Stimulated activated CD4-positive, alpha-beta T cell treated with anti-CD3 and anti-CD28 coated beads, Interleukin-4, amount 100 ng/mL, for 1 hour (primary cell): ENCODE measurements at places on chromosomes 2 and 18.
A peak's percentile ranks its signal among the peaks of the same experiment; 100 is the strongest.

- DNase-seq, result no peak
These were observed 36.9 kb downstream of the RPL37A start for GRCh38 chr2:216535454-216535995.

DNA sequence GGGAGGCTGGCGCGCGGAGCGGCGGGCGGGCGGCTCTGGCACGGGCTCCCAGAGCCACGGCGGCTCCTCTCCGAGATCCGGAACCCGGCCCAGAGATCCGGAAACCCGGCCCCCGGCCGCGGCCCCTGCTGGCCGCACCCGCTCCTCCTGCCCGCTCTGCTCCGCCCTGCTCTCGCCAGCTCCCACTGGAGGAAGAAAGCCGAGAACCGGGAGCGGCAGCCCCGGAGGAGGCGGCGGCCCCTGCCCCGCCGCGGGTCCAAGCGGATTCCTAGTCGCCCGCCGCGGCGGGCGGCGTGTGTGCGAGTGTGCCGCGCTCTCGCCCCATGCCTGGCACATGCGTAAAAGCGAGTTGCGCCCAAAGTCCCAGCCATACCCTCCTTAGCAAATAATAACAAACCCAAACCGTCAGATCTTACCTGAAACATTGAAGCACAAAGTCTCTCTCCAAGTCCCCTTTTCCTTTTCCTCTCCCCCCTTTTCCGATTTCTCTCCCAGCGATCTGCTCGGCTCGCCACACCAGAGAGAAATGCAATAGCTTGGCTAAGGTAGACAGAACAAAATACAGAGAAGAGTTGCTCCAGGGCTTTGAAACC lies 108.7 kb upstream of the KCTD1 start:
- no peak for DNase-seq

DNA sequence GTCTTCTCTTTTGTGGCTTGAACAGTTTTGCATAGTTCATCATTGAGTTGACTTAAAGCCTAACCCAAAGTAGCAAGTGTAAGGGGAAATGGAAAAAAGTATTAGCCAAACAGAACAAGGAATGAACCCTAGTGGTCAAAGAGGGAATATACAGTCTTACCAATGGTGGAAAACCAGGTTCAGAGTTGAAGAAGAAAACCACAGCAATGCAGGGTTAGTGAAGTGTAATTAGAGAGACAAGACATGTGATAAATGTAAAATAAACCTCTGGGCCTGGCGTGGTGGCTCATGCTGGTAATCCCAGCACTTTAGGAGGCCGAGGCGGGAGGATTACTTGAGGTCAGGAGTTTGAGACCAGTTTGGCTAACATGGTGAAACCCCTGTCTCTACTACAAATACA lies 2.4 kb downstream of the TTN start:
- DNase-seq, result no peak

DNA sequence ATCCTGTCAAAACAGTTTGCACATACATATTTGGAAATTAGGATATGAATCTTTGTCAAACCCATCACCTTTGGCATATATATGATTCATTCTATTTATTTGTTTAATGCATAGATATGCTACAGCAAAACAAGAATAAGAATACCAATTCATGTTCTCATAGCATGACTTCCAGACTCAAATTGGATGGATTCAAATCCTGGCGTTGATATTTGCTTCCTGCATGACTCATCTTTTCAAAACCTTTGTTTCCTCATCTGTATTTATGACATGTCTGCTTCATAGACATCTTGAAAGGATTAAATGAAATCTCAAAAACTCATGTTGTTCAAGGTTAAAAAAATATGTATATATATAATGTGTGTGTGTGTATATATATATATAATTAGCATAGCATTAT lies 261.3 kb downstream of the MBD5 start:
- no peak for DNase-seq

GRCh38 chr2:122266636-122267035 lies 511.2 kb downstream of the TSN start:
- DNase-seq, result no peak

DNA sequence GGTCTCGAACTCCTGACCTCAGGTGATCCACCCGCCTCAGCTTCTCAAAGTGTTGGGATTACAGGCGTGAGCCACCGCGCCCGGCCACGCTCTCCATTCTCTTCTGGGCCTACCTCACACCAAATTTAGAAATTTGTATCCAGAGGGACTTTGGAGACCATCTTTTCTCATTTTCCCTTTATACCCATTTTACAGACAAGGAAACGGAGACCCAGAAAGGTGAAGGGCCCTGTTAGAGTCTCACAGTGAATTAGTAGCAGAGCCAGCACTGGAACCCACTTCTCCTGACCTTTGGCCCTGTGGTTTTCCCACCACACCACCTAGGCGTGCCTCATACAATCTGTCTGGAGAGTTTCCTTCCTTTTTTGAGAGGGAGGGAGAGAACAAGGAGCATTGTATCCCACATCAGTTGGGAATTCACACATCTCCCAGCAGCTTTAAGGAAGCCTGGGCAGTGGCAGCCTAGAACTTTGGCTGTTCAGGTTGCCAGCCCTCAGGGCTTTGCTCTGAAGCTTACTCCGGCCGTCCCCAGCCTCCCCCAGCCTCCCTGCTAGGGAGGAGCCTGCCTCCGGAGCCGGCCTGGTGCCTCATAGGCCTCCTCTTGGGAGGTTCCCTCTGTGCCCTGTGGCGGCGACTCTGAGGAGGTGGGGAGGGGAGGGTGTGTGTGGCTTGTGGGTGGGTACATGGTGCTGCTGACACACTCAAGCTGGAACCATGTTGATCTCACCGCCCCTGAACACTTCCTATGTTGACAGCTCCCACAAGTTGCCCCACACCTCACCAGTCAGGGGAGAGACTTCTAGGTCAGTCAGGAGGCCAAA lies 13.8 kb downstream of the FOSL2 start:
- DNase-seq, result peak; percentile 29

DNA sequence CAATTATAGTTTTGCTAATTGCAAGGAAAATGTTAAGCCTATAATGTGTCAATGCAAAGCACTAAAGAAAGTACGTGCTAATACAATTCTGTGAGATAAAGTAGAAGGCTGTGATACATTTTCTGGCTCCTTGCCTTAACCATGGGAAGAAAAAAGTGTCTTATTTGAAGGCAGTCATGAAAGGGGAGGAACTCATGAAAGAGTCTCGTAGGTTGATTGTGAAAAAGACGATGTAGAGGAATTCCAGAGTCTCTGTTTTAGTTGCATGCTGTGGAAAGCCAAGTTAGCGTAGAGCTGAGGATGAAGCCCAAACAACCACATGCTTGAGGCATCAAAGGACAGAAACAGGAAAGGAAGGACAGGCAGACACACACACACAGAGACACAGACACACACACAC lies 214.1 kb downstream of the MEIS1 start:
- no peak for DNase-seq

GRCh38 chr18:24273596-24273995 lies 124.0 kb downstream of the OSBPL1A start:
- no peak for DNase-seq

DNA sequence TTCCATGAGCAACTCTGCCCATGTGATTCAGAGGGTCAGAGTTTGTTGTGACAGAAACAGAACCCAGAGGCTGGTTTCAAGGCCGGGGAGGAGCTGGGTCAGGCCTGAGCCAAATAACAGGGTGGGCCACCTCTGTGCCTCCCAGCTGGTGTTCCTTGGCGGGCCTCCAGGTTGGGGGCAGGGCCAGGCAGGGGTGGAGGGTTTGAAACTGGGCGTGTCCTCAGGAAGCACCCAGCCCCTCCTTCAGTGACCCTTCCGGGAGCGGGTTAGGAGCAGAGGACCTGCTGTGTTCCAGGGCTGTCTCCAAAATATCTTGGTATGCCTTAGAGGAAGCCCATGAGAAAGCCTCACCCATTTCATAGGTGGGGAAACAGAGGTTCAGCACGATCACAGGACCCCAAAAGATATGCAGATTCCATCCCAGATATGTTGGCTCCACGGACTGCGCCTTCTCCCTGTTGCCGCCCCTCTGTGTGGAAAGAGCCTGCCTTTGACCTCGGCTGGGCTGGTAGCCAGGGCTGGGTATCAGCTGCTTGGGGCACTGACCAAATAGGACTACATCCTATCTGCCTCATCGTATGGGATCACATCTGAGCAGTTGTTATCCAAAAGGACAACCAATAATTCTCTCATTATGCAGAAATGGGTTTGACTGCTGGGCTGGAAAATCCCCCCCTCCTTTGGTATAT lies 74.8 kb upstream of the GLI2 start:
- no peak for DNase-seq

DNA sequence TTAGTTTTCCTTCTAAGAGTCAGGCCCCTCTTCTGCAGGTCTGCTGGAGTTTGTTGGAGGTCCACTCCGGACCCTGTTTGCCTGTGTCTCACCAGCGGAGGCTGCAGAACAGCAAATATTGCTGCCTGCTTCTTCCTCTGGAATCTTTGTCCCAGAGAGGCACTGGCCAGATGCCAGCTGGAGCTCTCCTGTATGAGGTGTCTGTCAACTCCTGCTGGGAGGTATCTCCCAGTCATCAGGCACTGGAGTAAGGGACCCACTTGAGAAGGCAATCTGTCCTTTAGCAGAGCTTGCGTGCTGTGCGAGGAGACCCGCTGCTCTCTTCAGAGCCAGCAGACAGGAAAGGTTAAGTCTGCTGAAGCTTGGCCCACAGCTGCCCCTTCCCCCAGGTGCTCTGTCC lies 4.8 kb downstream of the REG1B start:
- no peak for DNase-seq

DNA sequence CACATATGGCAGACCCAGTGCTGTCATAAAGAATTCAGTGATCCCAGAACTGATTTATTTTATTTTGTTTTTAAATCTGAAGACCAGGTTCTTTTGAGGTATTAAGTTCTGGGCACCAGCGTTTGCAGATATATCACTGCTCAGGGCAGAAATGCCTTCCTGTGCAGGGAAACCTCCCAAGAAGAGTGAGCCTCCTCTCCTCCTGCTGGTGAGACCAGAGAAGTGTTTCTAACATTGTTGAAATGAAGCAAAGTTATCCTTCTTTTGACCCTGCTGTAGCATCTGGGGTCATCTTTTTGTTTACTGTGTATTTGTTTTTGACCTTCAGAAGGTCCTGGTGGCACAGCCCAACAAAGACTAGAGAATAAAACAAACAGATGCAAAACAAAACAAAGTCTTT lies 94.0 kb downstream of the AQP4 start:
- DNase-seq, result no peak

GRCh38 chr2:170468557-170468956 lies 246.6 kb upstream of the SP5 start:
- DNase-seq, result no peak

- no peak for DNase-seq
These were observed 40.1 kb upstream of the TMEM177 start for GRCh38 chr2:119638685-119639554.

- DNase-seq, result no peak
These were observed 82.2 kb upstream of the CDKL4 start for GRCh38 chr2:39325966-39326365.

- DNase-seq, result no peak
These were observed 39.1 kb downstream of the TMEFF2 start for GRCh38 chr2:192155511-192156118.

GRCh38 chr2:190959911-190960788 lies 53.8 kb downstream of the STAT1 start:
- no peak for DNase-seq

- DNase-seq, result no peak
These were observed 72.3 kb downstream of the RTP5 start for GRCh38 chr2:241941691-241942301.

GRCh38 chr18:13137670-13138419 lies 80.7 kb upstream of the LDLRAD4 start:
- peak; percentile 29 for DNase-seq

GRCh38 chr18:64090876-64091275 lies 58.0 kb downstream of the LINC00305 start:
- no peak for DNase-seq

DNA sequence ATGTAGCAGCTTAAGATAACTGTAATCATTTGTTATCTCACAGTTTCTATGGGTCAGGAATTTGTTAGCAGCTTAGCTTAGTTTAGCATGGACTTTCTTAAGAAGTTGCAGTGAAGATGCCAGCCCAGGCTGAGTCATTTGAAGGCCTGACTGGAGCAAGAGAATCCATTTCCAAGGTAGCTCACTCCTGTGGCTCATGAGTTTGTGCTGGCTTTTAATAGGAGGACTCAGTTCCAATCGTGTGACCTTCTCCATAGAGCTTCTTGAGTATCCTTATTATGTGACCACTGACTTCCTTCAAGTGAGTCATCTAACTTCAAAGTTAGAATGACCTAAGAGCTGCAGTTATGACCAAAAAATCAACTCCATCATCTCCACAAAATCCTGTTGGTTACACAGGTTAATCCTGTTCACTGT lies 1.4 kb downstream of the GPATCH11 start:
- no peak for DNase-seq

GRCh38 chr2:190069936-190070696 lies 7.6 kb upstream of the MSTN start:
- DNase-seq, result no peak

DNA sequence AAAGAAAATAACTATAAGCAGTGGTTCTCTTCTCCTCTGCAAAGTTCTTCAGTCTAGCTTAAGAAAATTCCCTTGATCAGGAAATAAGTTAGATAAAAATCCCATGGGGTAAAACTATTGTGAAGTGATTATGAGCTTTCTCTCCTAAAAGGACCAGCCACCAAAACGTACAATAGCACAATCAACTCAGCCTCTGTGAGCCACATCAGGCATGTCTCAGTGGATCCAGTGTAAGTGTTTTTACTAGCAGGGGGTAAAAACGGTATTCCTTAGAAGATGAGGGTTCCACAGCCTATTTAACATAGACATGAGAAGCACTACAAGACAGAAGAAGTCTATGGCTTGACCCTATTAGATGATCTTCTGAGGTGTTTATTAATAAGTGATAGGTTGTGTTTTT lies 503.2 kb downstream of the PIK3C3 start:
- DNase-seq, result no peak

GRCh38 chr2:44979581-44979980 lies 29.7 kb downstream of the SIX2 start:
- DNase-seq, result no peak

DNA sequence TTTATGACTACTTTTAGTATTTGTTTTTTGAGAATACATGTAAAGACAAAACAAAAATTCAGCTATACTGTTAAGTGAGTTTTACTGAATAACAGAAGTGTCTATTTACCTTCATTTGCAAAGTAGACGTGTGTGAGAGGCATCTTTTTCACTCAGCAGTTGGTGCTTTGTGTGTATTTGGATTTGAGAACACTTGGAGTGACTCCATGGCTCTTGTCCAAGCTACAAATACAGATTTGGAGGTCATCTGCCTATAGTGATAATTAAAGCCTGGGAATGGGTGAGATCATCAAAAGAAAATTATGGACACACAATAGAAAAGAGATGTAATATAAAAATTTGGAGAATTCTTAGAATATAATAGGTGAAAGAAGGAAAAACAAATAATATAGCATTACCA lies 6.2 kb downstream of the NAB1 start:
- no peak for DNase-seq

GRCh38 chr18:37567994-37568359 lies 2.4 kb upstream of the CELF4 start:
- no peak for DNase-seq

GRCh38 chr2:204477358-204477950 lies 67.8 kb upstream of the PARD3B start:
- no peak for DNase-seq

DNA sequence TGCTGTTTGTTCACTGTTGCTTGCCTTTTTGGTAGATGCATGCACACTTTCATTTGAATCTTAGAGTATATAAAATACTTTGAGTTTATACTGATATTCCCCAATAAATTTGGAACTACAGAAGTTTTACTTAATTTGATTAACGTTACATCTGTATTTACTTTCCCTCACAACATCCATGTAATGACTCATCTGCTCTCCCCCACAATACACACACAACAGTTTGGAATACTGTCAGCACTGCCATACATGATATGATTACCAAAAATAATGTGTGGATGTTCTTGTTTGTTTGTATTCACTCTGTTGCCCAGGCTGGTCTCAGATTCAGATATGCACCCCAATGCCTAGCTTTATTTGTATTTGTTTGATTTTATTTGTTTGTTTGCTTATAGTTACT lies 144.2 kb downstream of the WDR7 start:
- DNase-seq, result no peak
